ENCODE measurements at places on chromosomes 5 and 9.

DNA sequence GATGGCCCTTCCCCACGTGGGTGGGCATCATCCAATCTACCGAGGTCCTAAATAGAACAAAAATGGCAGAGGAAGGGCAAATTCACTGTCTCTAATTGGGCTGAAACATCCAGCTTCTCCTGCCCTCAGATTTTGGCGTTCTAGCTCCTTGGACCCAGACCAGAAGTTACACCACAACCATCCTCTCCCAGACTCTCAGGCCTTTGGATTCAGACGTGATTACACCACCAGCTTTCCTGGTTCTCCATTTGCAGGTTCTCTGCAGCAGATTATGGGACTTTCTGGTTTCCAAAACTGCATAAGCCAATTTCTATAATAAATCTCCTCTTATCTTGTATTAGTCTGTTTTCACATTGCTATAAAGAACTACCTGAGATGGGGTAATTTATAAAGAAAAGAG lies 73.6 kb upstream of the STARD4 start:
- no peak for DNase-seq

DNA sequence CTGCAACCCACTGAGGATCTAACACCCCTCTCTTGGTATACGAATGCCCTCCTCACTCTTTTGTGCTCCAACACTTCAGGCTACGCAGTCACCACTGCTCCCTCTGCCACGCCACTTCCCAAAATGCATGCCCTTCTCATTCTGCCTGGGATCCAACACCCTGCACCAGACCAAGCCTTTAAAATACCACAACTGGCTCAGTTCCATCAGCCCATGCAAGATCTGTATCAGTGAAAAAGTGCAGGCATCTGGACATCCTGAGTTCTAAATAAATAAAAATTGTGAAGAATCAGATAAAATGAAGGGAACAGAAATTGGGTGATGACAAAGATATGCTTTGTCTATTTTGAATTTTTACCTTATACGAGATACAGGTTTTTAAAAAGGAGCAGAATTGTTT lies 2.7 kb downstream of the NDUFB6 start:
- no peak for DNase-seq

- DNase-seq = no peak
Measured at GRCh38 chr9:121849554-121849953, 198.1 kb downstream of the DAB2IP start.

GRCh38 chr9:117672369-117672768 lies 31.8 kb upstream of the TLR4 start:
- no peak for DNase-seq

GRCh38 chr5:131635684-131636572 lies 899 bp upstream of the RAPGEF6 start:
- DNase-seq = no peak

- DNase-seq = no peak
Measured at GRCh38 chr5:72799721-72800120, 16.7 kb upstream of the TNPO1 start.

DNA sequence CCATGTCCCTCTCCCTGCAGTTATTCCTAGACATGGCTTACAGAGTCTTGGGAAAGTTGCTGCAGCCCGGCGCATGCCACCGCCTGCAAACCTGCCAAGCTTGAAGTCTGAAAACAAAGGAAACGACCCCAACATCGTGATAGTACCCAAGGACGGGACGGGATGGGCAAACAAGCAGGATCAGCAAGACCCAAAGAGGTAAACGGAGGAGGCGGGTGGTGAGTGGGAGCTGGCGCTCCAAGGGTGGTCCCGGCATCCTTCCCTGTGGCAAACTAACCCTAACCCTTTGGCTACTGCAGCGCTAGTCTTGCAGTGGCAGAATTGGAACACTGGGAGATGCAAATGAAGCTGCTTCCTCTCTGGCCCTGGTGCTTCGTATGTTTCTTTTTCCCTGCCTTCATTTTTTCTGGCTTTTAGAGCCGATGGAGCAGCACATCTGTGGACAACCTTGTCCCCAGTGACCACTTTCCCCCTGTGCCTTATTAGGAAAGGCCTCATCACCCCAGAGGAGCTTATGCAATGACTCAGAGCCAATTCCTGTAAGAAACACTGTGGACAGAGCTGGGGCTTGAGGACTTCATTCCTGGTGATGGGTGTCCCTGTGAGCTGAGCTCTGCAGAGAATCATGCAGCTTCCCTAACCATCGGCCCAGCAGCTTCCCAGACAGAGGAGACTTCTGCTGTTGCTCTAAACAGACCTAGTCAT lies 38.9 kb downstream of the PRRC2B start:
- DNase-seq = no peak

DNA sequence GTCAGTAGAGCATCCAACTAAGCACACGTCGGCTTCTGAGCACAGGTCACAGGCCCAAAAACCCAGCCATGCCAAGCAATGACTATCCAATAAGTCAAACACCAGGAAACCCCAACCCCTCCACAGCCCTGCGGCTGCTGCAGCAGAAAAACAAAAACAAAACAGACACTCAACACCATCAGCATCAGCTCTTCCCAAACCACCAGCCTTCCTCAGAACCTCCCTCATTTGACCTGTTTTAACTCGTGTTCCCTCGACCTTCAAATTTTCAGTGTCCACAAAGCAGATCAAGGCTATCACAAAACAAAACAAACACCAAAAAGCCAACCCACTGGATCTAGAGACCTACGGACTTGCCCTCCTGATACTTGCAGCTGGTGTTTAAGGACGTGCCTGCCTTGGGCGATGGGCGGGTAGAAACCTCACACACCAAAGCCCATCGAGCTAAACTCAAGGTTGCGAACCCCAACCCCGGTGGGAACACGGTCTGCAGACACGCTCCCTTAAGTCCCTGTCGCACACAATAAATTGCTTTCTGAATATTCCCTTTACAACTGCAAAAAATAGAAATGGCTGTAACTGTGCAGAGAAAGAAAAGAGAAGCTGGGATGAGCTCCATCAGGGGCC lies 247.1 kb upstream of the ANKRD55 start:
- no peak for DNase-seq

GRCh38 chr5:140372971-140373487 lies 13.0 kb downstream of the SLC4A9 start:
- DNase-seq = peak; percentile 32
